ENCODE measurements at places on chromosomes 4 and X.

- DNase-seq, result no peak
These were observed 144.7 kb upstream of the HHIP start for GRCh38 chr4:144501231-144501780.

GRCh38 chr4:7428261-7429068 lies 6.3 kb downstream of the PSAPL1 start:
- DNase-seq, result no peak

DNA sequence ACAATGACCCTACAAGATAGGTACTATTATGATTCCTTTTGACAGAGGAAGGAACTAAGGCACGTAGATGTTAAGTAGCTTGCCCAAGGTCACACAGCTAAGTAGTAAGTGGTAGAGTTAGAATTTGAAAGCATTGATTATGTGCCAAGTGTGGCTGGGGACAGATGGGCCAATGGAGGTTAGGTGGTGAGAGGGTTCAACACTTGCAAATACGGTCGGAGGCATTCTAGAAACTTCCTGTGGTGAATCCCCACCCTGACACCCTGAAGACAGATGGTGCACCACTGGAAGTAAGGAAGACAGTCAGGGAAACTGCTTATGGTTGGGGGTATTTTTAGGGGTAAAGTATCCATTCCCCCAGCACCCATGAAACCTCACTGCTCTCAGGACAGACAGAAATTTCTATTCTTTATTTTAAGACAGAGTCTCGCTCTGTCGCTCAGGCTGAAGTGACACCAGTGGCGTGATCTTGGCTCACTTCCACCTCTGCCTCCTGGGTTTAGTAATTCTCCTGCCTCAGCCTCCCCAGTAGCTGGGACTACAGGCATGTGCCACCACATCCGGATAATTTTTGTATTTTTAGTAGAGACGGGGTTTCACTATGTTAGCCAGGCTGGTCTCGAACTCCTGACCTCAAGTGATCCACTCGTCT lies 142.5 kb downstream of the RASL11B start:
- no peak for DNase-seq

DNA sequence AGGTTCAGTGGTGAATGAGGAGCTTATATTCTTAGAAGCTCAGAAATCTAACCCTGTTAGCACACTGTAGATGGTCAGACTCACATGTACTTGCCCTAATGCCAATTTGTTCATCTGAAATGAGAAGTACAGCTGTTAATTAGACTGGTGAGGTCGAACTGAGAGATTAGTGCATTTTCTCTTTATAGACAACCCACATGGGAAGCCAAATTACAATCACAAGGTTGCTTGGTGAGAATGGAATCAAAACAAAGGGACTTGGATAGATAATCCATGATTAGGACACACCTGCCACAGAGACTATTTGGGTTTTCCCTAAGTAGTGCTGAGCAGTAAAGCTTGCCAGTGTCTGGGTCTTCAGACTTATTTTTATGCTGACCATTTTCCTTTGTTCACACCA lies 88.3 kb downstream of the POLA1 start:
- DNase-seq, result no peak

GRCh38 chr4:74428276-74428675 lies 16.7 kb upstream of the AREG start:
- DNase-seq, result no peak

Measured in A172 (cell line).